ENCODE measurements at places on chromosomes 1 and 21.

DNA sequence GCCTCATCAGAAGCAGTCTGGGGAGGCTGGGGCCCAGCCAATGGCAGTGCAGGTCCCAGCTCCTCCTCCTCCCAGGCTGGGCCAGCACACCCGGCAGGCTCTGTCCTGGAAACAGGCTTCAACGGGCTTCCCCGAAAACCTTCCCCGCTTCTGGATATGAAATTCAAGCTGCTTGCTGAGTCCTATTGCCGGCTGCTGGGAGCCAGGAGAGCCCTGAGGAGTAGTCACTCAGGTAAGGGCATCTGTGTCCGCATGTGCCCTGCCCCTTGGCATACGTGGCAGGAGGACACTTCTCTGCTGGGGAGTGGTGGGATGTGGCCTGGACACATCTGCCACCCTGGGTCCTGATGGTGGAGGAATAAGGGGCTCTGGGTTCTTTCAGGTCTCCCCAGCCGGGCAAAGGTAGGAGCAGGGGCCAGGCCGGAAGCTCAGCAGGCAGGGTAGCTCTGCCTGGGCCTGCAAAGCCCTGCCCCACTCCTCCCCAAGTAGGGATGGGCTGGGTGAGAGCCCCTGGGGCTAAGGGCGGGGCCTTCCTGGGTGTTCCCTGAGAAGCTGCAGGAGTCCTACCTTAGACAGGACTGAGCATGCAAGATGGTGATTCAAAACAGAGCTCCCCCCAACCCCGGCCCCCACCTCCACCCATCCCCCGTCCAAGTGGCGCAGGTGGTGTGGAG is at the start of gene GJB5:
Gene GJB5, plus strand, starts transcription at position 84 of the 674 bp plus-strand sequence. CDS start 2,284 bp downstream, outside the sequence.
- DNase-seq, result no peak

- DNase-seq, result no peak
These were observed 869.1 kb downstream of the KCNT2 start for GRCh38 chr1:195738966-195739650.

DNA sequence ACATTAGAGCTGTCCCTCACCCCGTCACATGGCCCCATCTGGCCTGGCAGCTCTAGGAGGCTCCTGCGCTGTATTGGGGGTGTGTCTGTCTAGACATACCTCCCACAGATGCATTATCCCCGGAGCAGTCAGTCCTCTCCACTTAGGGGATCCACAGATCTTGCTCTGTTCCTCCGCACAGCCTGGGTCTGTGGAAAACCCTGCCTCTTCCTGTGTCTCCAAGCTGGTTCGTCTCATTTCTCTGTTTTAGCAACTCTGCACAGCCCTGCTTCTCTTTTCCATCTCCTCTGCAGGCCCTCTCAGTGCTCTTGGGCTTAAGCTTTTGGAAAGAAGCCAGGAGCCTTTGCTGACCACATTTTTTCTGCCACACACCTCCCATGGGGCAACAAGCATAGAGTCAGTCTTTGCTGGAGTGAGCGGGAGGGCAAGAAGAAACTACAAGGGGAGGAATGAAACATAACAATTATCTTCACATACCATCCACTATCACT is 241.5 kb downstream of the FOXD2 start:
- DNase-seq, result no peak

DNA sequence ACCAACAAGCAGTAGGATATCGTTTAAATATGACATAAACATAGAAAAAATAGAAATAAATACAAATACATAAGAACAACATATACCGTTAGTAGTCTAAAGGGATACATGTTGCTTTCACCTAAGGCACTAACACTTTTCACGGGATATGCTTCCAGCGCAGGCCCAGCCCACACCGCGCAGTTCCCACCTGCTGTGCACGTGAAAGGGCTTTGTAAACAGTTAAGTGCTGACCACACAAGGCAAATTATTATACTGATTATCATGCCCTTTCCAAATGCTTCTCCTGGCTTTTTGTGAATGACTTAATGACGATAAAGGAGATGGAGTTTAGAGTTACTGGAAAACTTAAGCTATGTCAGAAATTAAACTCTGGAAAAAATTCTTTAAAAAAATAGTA is 11.3 kb upstream of the IL22RA1 start:
- DNase-seq, result no peak

- DNase-seq, result no peak
These were observed 12.7 kb upstream of the HMGCL start for GRCh38 chr1:23837908-23838307.

GRCh38 chr1:205210756-205211168 is 740 bp downstream of the DSTYK start:
- no peak for DNase-seq

GRCh38 chr21:37683396-37684114 is 232.7 kb downstream of the KCNJ6 start:
- no peak for DNase-seq

DNA sequence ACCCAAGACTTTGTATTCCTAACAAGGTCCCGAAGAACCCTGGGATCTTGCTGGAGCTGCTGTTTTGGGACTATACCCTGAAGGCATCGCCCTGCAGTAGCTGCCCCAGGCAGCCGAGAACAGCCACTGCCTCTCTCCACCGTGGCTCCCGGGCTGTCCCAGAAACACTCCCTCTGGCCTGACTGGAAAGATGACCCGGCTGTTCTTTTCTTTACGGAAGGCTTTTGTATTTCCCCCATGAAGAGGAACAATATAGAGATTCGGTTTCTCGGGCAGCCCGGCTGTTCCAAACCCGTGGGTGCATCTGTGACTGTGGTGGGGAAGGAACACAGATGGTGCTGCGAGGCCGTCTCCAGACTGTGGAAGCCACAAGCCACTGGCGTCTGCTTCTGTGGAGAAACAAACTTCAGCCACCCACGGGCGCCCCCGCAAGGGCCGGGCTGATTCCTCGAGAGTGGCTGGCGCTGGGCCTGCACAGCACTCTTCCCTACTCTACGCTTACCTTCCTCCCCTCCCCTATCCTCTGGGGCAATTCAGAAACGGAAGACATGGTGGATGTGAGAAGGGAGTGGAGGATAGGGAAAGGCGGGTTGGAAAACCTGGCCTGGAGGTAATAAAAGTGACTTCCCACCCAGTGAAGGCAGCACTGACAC is 33.7 kb upstream of the VASH2 start:
- DNase-seq, result no peak

- DNase-seq, result no peak
These were observed 67.0 kb downstream of the PRKAA2 start for GRCh38 chr1:56712150-56712549.

DNA sequence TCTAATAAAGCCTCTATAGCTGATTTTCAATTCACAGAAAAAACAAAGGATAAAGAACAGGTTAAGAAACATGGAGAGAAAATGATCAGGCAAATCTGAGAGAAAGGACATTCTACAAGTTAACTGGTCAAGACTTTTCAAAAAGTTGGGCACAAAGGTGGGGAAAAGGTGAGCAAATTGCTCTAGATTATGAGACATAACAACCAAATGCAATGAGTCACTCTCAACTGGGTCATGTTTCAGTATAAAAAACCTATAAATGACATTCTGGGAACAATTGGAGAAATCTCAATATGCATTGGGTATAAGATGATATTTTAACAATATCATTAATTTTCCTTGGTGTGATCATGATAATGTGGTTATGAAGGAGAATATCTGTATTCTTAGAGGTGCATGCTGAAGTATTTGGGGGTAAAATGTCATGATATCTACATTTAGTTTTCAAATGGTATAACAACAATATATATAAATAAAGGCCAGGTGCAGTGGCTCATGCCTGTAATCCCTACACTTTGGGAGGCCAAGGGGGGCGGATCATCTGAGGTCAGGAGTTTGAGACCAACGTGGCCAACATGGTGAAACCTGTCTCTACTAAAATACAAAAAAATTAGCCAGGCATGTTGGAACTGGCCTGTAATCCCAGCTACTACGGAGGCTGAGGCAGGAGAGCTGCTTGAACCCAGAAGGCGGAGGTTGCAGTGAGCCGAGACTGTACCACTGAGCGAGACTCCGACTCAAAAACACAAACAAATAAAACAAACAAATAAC is 27.0 kb downstream of the ANKRD13C start:
- no peak for DNase-seq

- no peak for DNase-seq
These were observed 12.6 kb downstream of the CD101 start for GRCh38 chr1:117014209-117014608.

GRCh38 chr1:84434801-84435549 is 36.7 kb downstream of the DNASE2B start:
- DNase-seq, result no peak

GRCh38 chr1:96370757-96371156 is 350.8 kb upstream of the PTBP2 start:
- DNase-seq, result no peak

- DNase-seq, result no peak
These were observed 88.9 kb downstream of the NTNG1 start for GRCh38 chr1:107229711-107230110.

- no peak for DNase-seq
These were observed 3.0 kb upstream of the SUMO3 start for GRCh38 chr21:44820851-44821250.

GRCh38 chr1:174161813-174162212 is 2.5 kb downstream of the RABGAP1L start:
- no peak for DNase-seq

DNA sequence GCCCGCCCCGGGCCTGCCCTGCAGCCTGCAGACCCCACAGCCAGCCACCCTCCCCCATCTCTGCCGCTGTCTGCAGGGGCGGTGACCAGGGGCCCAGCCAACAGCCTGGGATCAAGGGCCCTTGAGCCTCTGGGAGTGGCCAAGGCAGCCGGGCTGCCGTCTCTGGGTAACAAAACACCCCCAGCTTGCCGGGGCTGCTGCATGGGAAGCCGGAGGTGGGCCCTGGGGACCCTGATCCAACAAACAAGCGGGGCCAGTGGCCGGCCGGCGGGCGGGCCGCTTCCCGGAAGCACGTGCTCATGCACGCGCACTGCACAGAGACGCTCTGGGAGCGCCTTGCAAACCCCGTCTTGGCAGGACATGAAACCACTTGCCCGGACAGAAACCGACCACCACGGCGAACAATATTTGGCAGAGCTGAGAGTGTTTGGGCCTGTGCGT is 13.2 kb downstream of the MEGF6 start:
- DNase-seq, result no peak

GRCh38 chr1:205961991-205962820 is 18.9 kb upstream of the SLC26A9 start:
- no peak for DNase-seq

DNA sequence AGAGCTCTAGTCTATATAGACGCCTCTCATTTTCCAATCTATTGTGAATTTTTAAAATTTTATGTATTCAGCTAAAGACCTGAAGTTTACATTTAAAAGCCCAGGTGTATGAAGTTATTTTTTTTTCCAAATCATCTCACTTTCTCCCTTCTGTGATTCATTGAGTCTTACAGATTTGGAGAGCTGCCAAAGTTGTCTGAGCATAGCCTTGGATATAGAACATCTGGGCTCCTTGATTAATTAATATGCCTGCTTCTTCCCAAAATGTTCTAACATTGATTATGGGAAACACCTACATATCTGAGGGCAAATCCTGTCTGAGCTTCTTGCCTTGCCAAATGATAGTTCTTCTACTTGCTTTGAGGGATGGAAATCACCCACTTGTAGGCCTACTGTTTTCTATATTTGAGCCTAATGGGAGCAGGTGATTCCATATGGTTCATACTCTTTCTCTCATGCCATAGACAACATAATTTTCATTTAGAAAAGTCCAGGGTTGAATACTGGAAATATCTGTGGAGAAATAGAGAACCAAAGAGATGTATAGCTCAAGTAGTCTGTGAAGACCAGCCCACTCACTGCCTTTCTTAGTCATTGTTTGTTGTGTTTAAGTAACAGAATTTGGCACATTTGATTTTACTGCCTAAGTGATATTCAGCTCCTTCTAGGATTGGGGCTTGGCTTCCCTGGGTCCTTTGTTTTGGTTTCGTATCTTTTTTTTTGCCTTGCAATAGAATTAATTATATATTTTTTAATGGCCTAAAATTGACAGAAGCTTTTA is 46.2 kb downstream of the MACF1 start:
- no peak for DNase-seq

DNA sequence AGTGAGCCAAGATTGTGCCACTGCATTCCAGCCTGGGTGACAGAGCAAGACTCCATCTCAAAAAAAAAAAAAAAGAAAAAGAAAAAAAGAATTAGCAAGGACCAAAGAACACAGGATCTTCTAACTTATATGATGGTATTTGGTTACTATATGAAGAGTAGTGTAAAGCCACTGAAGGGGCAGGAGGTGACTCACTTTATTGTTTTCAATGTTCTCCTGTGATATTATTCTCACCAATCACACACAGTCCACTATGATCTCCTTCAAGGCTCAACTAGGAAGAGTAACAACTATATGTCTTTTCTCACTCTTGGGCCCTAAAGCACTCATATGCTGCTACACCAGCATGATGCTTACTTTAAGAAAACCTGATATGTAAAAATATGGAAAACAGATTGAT is 26.7 kb downstream of the RC3H1 start:
- no peak for DNase-seq

- DNase-seq, result no peak
These were observed 28.9 kb downstream of the KCNA10 start for GRCh38 chr1:110489973-110490542.

- no peak for DNase-seq
These were observed 1.6 kb downstream of the ADCY10 start for GRCh38 chr1:167912294-167912693.

- DNase-seq, result no peak
These were observed 174.5 kb downstream of the DISC1 start for GRCh38 chr1:231801042-231801585.

GRCh38 chr1:59006289-59006658 is 222.4 kb upstream of the JUN start:
- no peak for DNase-seq

Measured in activated CD4-positive, alpha-beta T cell treated with anti-CD3 and anti-CD28 coated beads for 24 hours (primary cell).